GM04503 (cell line): ENCODE measurements at places on chromosomes 6 and 20.

GRCh38 chr6:56043076-56043475 lies 167.7 kb upstream of the BMP5 start:
- DNase-seq: no peak

- peak; percentile 67 for DNase-seq
Measured at GRCh38 chr6:21769405-21769861, 175.9 kb downstream of the SOX4 start.

DNA sequence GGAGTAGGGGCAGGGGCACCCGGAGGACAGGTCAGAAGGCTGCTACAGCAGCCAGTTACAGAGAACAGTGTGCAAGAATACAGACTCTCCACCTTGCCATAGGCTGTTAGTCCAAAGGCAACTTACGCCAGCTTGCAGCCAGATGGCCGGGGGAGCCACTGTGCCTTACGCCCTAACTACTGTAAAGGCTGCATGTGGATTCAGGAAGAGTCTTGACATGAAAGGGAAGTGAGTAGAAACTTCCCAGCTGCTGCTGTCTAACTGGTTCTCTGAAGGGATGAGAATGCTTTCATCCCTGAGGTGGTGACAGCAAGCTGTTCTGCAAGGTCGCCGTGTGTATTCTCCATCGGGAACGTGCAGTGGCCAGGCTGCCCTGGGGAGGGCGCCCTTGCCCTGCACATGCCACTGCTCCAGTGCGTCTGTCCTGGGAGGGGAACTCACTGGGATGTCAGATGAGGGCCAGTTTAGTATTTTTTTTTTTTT lies 46.1 kb downstream of the LYRM4 start:
- no peak for DNase-seq

- no peak for DNase-seq
Measured at GRCh38 chr6:3776881-3777507, 25.5 kb upstream of the PXDC1 start.

- DNase-seq: no peak
Measured at GRCh38 chr20:32354592-32355416, 3.3 kb upstream of the ASXL1 start.

- DNase-seq: no peak
Measured at GRCh38 chr6:147226163-147226724, 22.0 kb downstream of the STXBP5 start.

- DNase-seq: no peak
Measured at GRCh38 chr6:137471986-137472385, 22.2 kb downstream of the OLIG3 start.

DNA sequence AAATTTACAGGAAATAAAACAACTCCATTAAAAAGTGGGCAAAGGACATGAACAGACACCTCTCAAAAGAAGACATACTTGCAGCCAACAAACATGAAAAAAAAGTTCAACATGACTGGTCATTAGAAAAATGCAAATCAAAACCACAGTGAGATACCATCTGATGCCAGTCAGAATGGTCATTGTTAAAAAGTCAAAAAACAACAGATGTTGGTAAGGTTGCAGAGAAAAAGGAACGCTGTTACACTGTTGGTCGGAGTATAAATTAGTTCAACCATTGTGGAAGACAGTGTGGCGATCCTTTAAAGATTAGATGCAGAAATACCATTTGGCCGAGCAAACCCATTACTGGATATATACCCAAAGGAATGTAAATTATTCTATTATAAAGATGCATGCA lies 858.0 kb upstream of the FLRT3 start:
- no peak for DNase-seq

- no peak for DNase-seq
Measured at GRCh38 chr20:53712212-53712977, 118.8 kb upstream of the ZNF217 start.

- DNase-seq: no peak
Measured at GRCh38 chr6:53048431-53049195, 16.6 kb upstream of the FBXO9 start.

GRCh38 chr6:125906158-125906998 lies 50.2 kb upstream of the HINT3 start:
- DNase-seq: no peak

- DNase-seq: no peak
Measured at GRCh38 chr20:41935259-41935791, 317.1 kb upstream of the CHD6 start.

- no peak for DNase-seq
Measured at GRCh38 chr6:45610832-45611231, 233.1 kb upstream of the SUPT3H start.

DNA sequence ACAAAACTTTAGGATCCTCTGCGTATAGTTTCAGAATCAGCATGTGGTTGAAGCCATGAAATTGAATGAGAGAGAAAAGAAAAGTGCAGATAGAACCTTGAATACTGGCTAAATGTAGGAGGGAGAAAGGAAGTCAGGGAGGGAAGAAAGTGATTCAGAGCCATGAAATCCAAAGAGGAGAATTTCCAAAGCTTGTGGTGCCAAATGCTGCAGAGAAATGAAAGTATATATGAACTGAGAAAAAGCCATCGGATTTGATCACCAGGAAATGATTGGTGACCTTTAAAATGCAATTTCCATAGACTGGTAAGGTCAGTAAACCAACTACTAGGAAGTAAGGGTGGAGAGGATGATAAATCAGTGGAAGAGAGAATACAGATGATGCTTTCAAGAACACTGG lies 142.3 kb downstream of the TFAP2A start:
- DNase-seq: no peak

DNA sequence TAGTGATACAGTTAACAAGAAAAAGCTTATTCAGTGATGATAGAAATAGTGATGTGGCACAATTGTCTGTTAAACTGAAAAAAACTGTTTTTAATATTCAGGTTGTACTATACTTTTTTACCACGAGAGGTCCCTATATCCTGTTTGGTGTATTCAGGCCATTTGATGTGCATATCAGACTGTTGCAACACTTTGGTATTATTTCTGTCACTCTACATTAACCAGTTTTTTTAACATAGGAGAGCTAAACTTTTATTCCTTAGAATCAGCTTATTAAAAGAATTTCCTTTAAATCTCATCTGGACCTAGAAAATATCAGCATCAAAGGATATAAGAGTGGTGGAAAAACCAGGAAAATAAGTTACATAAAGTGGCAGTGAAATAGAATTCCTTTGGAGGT lies 36.8 kb downstream of the TSPYL4 start:
- no peak for DNase-seq

GRCh38 chr6:165580136-165580535 lies 82.9 kb downstream of the PDE10A start:
- no peak for DNase-seq

- peak; percentile 87 for DNase-seq
Measured at GRCh38 chr6:106870069-106870468, 104.5 kb downstream of the CD24 start.

GRCh38 chr6:144659202-144660182 lies 374.4 kb downstream of the UTRN start:
- DNase-seq: no peak

DNA sequence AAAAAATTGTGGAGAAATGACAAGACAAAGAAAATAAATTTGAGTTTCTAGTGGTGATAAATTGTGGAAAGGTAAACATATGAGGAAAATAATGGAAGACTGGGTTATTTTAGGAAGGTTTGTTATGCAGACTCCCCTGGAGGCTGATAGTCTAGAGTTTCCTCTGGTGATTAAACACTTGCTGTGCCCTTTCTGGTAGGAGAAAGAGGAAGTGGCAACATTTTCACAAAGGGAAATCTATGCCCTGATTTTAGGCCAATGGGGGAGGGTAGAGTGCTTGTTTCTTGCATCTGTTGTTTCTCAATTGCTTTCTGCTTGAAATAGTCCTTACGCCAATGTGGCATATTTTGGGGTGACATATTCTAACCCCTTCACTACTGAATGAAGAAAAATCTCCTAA lies 129.1 kb upstream of the DOK5 start:
- DNase-seq: no peak

DNA sequence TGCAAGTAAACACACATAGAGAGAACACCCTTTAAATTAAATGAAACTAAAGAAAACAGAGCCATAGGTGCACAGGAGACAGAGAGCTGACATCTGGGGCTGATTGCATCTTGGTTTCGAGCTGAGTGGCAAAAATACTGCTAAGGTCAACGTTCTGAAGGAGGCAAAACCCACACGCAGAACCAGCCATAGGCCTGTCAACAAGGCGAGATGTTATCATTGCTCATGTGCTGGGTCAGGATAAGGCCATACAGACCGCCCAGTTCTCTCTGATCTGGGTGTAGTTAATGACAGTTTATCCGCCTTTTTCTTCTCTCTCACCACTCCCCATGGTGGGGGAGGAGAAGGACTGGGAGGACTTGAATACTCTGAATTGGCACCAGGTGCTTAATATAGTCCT lies 4.5 kb upstream of the FAM110A start:
- no peak for DNase-seq

DNA sequence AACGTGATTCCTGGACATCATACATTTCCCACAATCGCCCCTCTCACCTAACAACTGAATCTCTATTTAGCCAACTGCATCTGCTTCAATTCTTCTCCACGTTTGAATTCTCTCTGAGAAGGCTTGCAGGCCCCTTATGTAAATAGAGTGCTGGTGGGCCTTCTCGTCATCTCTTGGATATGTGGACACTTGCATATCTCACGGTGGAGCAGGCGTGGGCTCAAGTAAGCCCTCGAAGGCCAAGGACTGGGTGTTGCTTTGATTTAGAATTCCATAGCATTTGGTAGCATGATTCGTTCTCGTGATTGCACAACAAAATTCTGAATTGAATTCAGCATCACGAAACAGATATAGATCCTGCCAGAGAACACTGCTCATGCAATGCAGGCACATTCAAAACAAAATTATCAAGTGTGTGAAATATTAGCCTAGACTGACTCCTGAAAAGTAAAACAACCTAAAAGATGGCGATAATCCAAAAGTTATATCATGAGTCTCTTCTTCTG lies 613.6 kb downstream of the TFAP2A start:
- no peak for DNase-seq

DNA sequence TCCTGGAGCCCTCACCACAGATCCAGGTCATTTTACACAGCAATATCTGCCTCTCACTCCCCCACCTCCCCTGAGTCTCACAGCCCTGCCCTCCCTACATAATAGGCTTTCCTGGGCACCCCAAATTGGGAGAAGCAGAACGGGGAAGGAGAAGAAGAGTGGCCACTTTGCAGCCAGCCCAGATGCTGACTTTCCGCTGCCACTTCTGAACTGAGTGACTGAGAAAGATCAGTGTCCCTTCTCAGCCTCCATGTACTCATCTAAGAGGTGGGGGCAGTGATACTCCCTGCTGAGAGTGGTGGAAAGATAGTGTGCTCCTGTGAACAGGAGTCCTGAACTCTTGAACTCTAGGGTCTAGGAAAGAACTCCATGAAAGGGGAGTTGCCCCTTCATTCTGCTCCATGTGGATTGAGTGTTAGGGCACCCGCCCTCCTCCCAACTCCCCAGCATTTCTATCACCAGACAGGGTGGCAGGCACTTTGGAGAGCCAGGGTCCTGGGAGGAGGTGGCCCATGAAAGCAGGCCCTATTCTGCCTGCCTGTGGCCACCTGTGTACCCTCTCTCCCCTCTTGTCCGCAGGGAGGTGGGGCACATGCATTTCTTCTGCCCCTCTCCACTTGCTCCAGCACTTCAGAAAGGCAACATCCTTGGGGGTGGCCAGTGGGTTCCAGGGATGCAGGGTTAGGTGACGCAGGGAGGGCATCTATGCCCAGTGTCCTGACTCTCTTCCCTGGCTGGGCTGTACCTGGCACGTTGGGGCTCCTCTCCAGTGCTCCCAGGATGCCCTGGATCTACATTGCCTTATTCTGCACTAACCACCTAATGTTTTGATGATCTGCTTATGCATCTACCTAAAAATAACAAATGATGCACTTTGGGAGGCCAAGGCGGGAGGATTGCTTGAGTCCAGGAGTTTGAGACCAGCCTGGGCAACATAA lies 38.3 kb upstream of the MRPS18A start:
- DNase-seq: no peak

DNA sequence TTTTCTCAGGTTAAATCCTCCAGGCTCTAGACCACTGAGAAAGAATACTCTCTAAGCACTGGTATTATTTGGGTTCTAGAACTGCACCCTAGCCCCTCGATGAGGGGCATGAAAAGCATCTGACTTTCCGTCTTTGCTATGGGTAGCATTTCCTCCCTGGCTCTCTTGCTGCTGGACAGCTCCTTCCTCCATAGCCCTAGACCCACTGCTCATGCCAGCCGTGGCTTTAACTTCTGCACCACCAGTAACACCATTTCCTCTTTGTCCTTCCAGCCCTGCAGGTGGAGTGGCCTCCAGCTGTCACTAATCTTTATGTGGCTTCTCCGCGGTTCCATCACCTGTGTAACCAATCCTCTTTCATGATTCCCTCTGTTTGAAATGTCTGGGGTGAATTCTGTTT lies 194.9 kb downstream of the SCP2D1 start:
- DNase-seq: no peak

DNA sequence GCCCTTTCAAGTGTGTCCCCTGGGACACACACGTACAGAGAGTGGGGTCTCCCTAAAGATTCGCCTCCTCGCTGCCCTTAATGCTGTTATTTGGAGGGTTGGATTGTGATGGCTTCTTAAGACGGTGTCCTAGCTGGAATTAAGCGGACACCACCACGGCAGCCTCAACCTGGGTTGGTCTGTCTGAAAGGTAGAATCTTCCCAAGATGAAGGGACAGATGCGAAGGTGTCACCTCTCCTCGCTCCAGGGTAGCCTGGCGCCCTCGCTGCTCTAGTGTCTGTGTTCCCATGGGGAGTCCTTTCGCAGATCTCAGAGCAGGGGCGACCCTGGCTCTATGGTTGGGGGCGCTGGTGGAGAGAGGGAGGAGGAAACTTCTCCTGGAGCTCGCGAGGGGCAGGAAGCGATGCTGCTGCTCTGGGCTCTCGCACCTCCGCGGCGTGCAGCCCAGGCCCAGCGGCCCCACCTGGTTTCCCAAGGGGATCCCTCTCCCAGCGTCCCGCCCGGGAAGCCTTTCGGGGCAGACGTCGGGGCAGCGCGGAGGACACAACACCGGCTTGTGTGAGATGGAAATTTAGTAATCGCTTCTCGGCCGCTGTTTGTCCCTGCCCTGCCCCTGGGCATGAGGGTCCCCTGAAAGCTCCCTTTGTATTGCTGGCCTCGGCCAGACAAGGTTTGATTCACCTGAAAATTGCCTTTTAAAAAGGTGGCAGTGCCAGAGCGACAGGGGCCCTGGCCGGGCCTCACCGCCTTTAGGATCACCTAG lies 1.7 kb downstream of the RSPO3 start:
- DNase-seq: no peak

DNA sequence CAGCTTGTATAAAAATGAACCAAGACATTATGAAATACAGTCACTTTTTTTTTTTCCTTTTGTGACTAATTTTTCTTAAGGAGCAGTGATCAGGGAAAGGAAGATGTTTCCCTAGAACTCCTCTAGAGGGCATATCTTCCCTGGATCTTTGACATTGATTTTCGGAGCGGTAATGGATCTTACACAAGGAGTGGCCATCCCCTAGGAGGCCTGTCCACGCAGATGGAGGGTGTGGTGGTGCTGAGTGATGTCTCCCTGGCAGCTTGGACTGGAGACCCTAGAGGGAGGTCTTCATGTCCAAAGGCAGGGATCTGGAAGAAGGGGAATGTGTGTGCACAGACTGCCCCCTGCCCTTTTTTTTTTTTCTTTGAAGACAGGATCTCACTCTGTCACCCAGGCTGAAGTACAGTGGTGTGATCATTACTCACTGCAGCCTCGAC lies 7.0 kb upstream of the KIFC1 start:
- DNase-seq: peak; percentile 48

- DNase-seq: no peak
Measured at GRCh38 chr20:4181956-4182945, 166.9 kb upstream of the RNF24 start.
